NCI-H1694 (cell line): ENCODE measurements at places on chromosomes 2 and 18.
A peak's percentile ranks its signal among the peaks of the same experiment; 100 is the strongest.

DNA sequence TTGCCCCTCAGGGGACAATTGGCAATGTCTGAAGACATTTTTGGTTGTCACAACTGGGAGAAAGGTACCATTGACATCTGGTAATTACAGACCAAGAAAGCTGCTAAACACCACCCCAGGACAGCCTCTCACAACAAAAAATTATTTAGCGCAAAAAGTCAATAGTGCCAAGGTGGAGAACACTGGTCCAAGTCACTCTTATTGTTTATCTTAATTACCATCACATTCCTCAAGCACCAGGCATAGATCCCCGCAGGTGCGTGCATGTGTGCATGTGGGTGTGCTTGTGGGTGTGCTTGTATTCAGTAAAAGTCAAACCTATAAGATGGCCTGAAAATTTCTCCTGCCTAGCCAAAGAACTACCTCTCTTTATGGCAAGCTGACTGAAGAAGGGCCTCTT is 74.9 kb upstream of the WDR75 start:
- DNase-seq: no peak

DNA sequence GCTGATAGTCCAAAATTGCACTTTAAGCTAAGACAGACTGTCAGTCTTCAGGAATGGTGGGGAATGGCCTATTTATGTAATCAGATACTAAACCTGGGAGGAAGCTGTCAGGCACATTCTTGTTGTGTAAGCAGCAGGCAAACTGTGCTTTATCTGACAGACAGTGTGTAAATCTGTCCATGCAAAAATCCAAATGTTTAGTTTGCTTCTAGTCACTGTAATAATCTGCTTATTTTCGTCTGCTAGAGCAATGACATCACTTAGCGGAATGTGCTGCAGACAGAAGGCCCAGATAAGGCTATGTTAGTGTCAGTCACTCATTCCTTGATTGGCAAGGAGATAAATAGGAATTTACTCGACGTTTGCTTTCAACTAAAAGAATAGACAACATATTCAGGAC is 263.5 kb downstream of the ZNF407 start:
- no peak for DNase-seq

DNA sequence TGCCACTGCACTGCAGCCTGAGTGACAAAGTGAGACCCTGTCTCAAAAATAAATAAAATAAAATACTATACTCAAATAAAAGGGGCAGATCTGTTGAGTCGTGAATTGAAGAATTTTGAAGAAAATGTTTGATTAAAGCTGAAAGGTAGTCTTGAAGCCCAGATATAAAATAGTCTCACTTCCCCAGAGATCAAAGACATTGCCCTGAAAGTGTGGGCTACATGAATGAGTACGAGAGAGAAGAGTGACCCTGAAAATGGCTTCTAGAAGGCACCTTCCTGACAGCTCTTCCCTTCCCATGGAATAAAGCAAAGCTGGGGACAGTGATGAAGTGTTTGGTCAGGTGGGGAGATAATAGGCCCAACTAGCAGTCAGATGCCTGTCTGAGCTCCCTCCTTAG is 13.8 kb upstream of the FZD5 start:
- DNase-seq: no peak

DNA sequence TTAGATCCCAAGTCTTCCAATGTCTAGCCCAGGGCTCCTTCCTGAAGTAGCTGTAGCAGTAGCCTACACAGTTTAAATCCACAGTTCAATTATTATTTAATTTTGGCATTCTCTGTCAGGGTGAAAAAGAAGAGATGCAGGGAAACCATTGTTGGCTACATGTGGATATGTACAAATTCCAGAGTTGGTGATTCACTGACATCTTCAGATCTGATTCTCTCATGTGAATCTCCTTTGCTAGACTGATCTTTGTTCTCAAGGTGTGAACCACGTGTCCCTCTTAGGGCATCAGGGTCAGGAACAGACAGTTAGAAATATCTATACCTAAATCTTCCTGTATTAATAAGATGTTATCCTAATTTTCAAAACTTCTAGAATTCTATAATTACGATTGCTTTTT is 36.7 kb downstream of the ADCYAP1 start:
- no peak for DNase-seq

DNA sequence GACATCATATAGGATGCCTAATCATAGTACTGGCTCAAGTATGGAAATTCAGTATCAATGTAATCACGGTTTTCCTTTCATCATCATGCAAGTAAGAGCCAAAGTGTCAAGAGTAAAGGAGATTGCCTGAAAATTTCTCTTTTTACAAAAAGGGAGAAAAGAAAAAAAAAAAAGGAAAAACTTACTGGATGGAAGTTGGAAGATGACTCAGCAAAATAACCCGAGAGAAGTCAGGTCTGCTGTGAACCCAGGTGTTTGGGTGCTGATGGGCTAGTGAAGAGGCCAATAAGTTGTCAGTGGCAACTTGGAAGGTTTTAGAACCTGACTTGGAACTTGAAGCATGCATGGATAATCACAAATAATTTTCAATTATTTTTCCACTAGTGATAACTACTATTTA is 441.9 kb upstream of the SLC14A2 start:
- no peak for DNase-seq

DNA sequence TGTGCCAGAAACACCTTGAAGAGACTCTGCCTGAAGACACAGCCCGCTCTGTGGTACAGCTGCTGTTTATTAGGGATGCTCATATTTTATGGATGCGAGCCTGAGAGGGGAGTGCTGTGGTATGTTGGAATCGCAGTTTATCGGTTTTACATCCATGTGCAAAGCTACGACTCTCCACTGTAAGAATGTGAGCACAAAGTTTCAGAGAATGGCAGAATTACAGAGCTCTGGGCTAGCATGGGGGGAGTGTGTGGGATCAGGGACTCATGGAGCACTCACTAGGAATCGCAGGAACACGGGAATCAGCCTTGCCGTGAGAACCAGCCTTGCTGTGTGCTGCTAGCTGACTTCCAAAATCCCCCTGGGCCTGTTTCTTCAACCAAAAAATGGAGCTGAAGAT is 199.9 kb downstream of the RNF144A start:
- no peak for DNase-seq

DNA sequence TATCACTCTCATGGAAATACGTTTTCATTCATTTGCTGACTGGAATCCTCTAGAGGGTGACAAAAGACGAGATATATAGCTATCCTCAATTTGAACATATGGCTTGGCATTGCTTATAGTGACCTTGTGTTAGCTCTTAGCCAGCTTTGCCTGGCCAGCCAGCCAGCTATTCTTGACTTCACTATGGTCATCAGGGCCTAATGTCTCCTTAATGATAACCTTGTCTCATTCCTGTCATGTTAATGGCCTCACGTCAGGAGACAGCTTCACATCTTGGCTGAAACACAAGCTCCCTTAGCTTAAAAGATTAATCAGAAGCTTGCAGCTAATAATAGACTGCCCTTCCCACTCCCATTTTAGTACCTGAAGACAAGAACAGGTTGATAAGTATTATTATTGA is 1517.5 kb upstream of the PIK3C3 start:
- DNase-seq: no peak

DNA sequence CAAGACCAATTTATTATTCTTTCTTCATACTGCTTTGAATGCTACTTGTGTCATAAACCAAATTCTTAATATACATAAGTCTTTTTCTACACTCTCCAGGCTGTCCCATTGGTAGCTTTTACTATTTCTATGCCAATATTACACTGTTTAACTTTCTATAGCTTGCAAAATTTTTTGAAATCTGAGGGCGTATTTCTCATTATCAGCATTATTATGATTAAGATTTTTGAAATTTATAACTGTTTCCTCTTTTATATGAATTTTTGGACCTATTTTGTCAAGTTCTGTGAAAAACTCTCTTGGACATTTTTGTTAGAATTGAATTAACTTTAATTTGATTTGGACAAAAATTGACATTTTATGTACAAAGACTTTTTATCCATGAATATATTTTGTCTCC is 98.6 kb downstream of the GFPT1 start:
- no peak for DNase-seq

DNA sequence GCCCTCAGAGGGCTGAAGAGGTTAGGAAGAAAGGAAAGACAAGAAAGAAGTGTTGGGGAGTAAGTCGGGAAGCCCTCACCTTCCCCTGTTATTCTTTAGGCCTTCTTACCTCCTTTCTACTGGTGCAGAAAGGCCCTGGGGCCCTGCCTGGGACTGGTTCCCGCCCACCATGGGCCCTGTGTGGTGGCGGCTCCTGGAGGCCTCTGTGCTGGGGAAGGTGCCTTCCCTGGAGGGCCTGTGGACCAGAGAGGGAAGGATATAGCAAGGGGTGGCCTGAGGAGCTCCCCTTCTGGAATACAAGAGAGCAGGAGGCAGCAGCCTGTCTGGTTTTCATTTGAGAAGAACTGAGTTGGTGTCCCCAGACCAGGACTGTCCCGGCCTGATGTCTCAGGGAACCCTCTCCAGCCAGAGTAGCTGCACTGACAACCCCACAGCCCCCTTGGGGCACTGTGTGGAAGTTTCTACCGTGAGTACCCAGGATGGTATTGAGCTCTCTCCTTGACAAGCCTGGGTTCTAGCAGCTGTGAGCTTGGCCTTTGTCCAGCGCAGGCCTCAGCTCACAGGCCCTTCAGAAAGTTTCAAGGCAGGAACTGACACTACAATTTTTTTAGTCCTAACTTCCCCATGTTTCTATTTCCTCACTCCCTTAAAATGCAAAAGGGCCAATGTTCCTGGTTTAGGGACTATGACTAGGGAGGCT is 47.1 kb downstream of the EFR3B start:
- DNase-seq: no peak

- no peak for DNase-seq
Measured at GRCh38 chr2:42101206-42102023, 53.6 kb downstream of the PKDCC start.

- no peak for DNase-seq
Measured at GRCh38 chr2:17717666-17718065, 35.9 kb downstream of the SMC6 start.

GRCh38 chr2:26033270-26033817 is 540 bp upstream of the RAB10 start:
- DNase-seq: peak; percentile 79

GRCh38 chr2:54728669-54729120 is 5.2 kb downstream of the EML6 start:
- no peak for DNase-seq

DNA sequence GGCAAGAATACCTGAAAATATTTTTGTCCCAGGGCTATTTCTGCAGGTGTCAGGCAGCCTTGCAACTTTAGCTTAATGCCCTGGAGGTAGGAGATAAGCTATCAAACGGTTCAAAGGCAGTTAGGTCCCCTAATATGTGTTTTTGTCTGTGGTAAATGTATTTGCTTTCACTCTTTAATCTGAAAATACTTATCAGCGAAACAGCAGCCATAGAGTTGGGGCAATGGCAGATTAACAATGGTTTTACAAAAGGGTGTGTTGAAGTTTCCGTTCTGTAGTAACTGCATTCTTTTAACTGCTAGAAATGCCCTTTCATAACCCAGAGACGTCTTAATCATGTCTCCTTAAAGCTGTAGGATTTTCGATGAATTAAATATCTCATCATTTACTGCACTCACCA is 265.0 kb upstream of the TRIB2 start:
- DNase-seq: no peak

- no peak for DNase-seq
Measured at GRCh38 chr18:78976765-78977636, 2.6 kb upstream of the SALL3 start.

DNA sequence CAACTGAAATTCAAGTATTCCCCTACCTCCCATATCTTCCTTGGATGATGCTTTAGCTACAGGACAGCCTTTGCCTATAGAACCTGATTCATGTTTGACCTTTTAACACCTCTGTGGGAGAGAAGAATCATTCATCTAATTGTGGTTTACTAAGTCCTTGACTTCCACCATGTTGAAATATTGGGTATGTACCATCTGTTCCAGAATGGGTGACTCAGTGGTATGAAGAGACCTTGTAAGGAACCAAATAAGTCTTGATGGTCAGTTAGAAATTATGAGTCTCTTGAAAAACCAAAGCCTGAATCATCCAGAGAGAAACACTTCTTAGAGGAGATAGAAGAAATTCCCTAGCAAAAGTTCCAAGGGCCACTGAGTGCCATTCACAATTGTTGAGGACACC is 27.5 kb downstream of the STAMBP start:
- DNase-seq: no peak

DNA sequence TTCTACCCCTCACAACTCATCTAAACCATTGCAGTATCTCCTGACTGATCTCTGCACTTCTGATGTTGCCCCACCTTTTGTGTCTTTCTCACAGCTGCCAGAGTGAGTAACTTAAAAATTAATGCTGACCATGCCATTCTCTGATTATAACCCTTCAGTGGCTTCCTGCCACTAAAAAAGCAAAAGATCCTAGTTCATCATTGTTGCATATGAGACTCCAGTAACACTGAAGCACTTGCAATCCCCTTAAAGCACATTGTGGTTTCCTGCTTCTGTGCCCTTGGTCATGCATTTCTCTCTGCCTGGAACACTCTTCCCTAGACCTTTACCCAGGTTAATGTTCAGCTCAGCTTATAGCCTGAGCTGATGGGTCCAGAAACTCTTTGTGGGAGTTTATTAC is 95.1 kb upstream of the WDSUB1 start:
- no peak for DNase-seq

DNA sequence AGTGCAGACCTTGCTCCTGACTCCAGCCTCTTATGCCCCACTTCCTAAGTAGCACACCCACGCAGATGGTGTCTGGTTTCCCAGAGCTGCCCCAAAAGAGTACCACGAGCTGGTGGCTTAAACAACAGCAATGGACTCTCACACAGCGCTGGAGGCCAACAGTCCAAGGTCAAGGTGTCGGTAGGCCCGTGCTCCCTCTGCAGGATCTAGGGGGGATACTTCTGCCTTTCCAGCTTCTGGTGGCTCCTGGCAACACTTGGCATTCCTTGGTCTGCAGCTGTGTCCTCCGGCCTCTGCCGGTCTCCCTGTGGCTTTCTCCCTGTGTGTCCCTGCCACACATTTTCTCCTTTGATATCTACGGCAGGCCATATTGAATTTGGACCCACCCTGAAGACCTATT is 99.0 kb downstream of the TSHZ1 start:
- DNase-seq: no peak

DNA sequence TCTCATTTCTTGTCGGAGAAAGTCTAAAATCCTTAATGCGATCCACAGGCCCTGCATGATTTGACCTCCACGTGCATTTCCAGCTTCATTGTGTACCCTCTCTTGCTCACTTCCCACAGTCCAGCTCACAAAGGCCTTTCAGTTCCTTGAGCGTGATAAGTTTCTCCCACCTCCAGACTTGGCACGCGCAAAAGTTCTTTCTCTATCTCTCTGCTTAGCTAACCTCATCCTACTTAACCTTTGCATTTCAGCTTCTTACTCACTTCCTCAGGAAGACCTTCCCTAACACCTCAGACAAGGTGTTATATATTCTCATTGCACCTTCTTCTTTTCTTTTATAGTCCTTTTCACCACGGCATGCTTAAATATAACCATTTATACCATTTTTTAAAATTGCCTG is 124.8 kb upstream of the XPO1 start:
- no peak for DNase-seq

- DNase-seq: no peak
Measured at GRCh38 chr2:229170916-229171315, 100.2 kb downstream of the PID1 start.

- no peak for DNase-seq
Measured at GRCh38 chr2:120392923-120393322, 47.0 kb downstream of the INHBB start.

- DNase-seq: no peak
Measured at GRCh38 chr2:174611854-174612253, 14.2 kb upstream of the WIPF1 start.

- DNase-seq: peak; percentile 33
Measured at GRCh38 chr18:8389391-8390340, 219.6 kb upstream of the RAB12 start.

GRCh38 chr2:227407591-227408151 is 19.9 kb upstream of the SCYGR1 start:
- DNase-seq: peak; percentile 93

- no peak for DNase-seq
Measured at GRCh38 chr2:27059141-27059820, 7.8 kb downstream of the AGBL5 start.
